ENCODE measurements at places on chromosomes 4 and X.

DNA sequence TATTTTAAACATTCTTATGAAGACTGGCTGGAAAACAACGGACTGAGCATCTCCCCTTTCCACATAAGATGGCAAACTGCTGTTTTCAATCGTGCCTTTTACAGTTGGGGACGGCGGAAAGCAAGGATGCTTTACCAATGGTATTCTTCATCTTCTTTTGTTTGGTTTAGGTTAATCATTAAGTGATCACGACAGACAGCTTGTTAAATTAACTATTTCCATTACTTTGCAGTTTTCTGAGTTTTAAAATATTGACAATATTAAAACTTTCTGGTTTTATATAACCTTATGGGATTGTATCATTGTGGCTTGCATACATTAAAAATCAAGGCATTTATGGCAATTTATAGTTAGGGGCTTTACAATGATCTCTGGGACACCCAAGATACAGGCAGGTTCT lies 3.8 kb downstream of the MBTPS2 start:
- no peak for DNase-seq

DNA sequence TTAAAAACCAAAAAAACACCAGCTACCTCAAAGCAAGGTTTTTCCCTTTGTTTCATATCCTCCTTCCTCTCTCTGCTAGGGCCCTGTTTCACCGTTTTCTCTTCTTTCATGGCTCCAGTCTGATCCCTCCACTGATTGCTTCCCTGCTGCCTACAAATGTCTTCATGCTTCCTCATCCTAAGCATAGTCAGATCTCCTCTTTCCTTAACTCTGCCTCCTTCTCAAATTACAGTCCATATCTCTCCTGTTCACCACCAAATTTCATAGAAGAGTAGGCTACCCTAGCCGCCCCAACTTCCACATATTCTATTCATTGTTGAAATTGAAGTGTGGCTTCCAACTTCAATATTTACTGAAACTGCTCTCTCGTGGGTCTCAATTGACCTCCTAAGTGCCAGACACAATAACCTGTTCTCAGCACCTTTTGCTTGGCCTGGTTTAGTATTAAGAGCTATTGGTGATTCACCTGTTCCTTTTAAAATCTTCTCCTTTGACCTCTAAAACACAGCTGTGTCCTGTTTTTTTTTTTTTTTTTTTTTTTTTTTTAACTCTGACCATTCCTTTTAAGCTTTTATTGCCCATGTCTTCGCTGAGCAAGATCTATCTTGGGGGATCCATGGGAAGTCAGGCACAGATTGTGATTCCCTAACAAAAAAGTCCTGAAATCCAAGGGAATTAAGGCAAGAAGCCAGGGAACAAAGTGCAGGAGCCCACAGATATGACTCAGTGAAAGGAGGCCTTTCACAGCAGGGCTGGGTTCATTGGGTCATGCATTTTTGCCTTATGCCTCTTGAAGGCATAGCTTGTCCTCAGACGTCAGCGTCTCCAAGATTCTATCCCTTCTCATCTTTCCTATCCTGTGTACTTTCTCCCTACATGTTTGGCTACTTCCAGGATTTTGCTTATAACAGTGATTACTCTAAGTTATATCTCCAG lies 85.4 kb downstream of the RPS3A start:
- no peak for DNase-seq

GRCh38 chr4:78706302-78706701 lies 69.8 kb upstream of the BMP2K start:
- no peak for DNase-seq

- no peak for DNase-seq
Observed at GRCh38 chrX:40327085-40327484, 229.3 kb upstream of the BCOR start.

GRCh38 chrX:77603635-77604336 lies 156.6 kb downstream of the FGF16 start:
- DNase-seq: no peak

- DNase-seq: no peak
Observed at GRCh38 chr4:6491235-6491634, 18.8 kb upstream of the PPP2R2C start.

DNA sequence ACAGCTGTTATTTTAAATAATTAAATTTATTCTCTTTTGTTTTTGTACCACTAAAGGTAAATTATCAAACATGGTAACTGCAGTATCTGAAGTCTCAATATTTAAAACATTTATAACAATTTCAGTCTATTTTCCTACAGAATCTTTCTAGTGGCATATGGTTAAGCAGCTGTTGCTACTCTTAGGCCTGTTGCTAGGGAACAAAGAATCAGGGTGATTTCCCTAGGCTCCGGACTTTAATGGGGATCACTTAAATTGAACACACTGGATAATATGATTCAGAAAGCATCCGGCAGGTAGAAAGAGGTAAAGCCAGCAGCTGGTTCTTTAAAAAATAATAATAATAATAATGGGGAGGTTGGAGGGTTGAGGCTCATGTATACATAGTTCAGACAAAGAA lies 17.6 kb downstream of the FBXO8 start:
- no peak for DNase-seq

GRCh38 chrX:100315566-100315965 lies 94.5 kb downstream of the PCDH19 start:
- no peak for DNase-seq

DNA sequence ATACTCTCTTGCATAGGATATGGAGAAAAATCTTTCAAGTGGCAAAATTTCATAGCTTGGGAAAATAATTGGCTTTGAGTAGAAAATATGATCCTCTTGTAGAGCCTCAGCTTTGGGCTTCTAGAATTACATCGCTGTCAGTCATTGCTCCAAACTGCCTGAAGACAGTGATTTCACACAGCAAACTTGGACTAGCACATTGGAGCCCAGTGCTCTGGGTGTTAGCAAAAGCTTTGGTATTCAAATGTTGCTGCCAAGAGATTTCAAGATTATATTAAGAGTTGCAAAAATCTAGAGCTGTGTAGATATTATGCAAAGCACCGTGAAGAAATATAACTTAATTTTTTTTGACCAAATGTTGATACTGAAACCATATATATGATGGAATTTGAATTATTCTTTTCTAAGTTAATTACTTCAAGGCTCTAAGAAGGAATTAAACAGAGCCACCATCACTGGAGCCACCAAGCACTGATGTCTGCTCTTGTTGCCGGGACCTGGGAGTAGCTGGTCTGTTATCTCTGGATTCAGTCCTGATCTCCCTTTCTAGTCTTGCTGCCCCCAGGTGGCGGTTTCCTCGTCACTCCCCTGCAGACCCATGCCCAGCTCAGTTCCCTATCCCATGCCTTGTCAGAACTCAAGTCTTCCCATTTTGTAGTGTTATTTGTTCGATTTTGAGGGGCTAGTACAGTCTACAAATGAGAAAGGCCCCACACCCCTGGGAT lies 260.7 kb upstream of the SFRP2 start:
- DNase-seq: no peak

DNA sequence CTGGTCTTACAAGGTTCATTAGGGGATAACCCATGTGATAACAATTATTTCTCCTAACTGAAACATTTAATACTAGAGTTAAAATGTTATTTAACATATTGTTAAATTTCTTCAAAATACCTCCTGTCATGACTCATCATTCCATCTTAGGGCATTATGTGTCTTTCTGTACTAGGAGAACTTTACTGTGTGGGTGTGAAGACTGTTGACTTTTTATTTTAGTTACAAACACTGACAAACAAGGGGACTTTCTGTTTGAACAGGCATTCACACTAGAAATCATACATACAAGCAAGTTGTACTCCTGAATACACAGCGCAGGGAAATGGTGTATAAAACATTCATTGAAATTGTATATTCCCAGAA lies 175.9 kb downstream of the FBXW7 start:
- DNase-seq: no peak

DNA sequence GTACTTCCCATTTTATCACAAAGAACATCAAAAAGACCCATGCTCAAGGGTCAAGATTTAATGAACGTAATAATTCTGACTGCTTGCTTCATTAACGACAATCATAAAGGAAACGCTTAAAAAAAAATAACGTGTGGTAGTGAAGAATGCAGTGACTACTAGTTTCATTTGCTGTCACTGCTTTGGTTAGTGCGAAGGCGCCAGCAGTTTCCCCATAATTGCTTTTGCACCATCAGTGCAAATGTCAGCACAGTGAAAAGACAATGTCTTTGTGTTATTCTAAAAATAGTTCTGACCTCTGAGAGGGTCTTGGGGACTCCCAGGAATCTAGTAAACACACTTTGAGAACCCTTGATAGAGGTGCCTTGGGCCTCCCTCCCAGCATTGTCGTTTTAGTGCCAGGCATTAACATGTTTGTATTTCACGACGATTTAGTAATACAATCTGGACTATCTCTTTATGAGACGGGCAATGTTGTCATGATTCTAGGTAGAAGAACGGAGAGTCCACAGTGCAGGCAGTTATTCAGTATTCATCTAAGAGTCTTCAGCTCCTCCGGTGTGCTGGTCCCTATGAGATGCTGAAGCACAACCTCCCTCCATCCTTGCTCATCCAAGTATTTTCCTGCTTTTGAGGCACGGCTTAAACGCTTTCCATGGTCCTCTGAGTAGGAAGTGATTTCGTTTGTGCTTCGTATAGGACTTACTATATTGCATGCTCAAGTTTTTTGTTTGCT lies 71.0 kb downstream of the AFF1 start:
- peak; percentile 24 for DNase-seq

DNA sequence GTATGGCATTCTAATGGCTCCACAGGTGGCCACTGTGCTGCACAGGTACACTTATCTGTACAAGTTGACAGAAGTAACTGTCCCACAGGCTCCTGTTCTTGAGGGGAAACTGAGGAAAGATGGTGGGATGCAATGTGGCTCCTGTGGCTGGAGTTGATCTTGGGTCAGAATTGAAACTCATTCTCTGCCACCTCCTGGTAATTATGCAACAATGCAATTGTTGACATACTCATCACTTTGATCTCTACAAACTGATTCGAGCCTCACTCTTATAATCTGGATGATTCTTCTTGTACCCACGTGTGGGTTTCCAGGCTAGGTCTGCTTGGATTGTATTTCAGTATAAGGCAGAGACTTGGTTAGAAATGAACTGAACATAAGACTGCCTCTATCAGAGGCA lies 148.8 kb downstream of the CCNG2 start:
- no peak for DNase-seq

GRCh38 chr4:8836664-8837171 lies 34.9 kb downstream of the HMX1 start:
- no peak for DNase-seq

GRCh38 chr4:37726666-37727065 lies 40.5 kb upstream of the RELL1 start:
- DNase-seq: no peak

- no peak for DNase-seq
Observed at GRCh38 chr4:139617702-139618490, 47.7 kb upstream of the MGST2 start.

- no peak for DNase-seq
Observed at GRCh38 chr4:21952549-21952948, 4.0 kb upstream of the KCNIP4 start.

GRCh38 chr4:140719686-140720085 lies 36.5 kb downstream of the TBC1D9 start:
- no peak for DNase-seq

GRCh38 chrX:46627062-46627461 lies 53.5 kb downstream of the CHST7 start:
- no peak for DNase-seq

DNA sequence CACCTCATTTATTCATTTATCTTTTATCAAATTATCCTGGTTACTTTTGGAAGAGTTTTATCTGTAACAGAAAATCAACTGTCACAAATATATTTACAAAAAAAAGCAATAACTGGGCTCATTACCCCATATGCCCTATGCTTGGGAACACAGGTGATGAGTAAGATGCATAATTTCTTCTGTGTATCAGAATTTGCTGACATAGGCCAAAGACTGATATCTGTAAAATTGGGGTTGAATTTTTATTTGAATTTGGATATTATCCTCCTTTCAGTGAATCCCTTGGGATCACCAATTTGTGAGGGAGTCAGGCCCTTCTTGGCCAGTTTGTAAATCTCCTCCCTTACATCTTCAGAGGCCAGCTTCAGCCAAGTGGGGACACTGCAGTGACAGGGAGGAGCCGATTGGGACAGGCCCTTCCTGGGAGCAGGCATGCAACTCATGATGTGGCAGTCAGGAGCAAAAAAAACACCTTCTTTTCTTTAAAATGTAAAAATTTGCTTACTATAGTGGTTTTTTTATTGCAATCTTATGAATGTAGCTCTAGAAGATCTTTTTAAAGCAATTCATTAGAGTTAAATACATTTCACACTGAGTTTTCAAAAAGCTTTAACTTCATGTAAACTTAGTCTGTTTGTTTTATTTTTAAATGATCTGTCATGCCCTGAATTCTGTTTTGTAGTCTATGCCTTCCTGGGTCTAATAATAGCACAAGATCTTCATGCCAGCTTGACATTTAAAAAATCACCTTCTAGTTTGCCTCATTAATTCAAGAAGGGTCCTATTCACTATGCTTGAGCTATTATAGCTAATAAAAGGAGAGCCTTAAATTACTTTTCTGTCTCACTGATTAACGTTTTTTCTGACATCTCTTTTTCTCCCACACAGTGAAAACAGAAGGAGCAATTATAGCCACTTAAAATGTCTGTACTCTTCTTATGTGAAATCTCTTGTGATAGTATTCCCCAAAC lies 136.6 kb upstream of the SPRY1 start:
- no peak for DNase-seq

GRCh38 chrX:149527705-149528104 lies 13.1 kb upstream of the EOLA1 start:
- no peak for DNase-seq

- no peak for DNase-seq
Observed at GRCh38 chr4:2340272-2341061, 78.0 kb downstream of the ZFYVE28 start.

- no peak for DNase-seq
Observed at GRCh38 chr4:94533405-94534223, 81.9 kb downstream of the PDLIM5 start.

DNA sequence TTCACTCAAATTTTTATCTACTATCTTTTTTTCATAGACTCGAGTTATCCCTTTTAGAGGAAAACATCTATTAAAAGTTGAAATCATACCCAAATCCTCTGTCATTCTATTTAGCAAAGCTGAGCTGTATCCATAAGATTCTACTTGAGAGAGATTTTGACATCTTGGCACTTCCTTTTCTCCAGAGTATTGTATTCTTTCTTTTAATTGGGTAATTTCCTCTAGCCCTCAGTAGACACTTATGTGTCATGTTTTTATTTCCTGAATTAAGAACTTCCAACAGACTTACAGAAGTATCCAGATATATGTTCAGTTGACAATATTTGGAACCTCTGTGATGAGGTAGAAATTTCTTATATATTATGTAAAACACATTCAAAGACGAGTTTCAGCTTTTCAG lies 201.6 kb upstream of the NR3C2 start:
- no peak for DNase-seq
